ENCODE measurements at places on chromosomes 7 and 10. TPM values are rescaled to one million over a fixed set of nuclear protein-coding genes. Genes with fewer than 3 reads are reported as not detected.

GRCh38 chr7:31316876-31317275, 23.6 kb downstream of the NEUROD6 start:
- no peak for DNase-seq

DNA sequence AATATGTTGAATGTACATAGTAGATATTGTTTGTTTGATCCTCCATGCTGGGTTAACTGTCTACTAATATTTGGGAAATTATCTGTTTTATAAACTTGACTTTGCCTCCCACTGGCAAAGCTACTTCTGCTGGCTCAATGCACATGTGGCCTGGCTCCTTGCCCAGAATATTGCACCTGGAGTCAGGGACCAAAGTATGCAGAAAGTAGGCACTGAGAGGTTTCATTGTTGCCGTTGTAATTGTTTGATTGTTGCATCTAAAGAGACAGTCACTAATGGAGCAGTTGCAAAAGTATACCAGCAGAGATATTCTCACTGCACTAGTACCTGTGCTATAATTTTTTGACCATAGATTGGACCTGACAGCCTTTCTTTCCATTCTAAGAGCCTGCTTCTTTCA, 137.8 kb upstream of the CNTNAP2 start:
- DNase-seq = no peak

GRCh38 chr7:24401628-24402593, 117.9 kb downstream of the NPY start:
- DNase-seq = no peak

The PNLIPRP3 gene
- total RNA-seq = 0.14 TPM

DNA sequence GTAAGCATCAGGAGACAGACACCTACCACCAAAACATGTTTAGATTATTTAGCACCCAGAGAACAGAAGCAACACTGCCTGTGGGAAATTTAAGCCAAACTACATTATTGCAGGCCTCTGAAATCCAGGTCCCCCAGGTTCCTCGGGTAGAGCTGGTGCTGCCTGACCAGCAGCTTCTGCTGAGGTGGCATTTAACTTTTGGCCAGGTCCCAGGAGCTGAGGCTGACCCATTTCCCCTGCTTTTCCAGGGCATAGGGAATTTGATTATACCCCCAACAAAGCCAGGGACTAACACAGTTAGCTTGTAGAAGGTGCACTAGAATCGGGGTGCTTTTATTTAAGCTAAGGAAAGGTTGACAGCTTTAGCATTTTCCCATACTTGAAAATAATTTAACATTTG, 4.7 kb downstream of the LRRC4 start:
- DNase-seq = no peak

The NAT16 gene
- total RNA-seq = not detected

- DNase-seq = no peak
Measured at GRCh38 chr10:79583488-79584024, 23.3 kb upstream of the SFTPA2 start.

DNA sequence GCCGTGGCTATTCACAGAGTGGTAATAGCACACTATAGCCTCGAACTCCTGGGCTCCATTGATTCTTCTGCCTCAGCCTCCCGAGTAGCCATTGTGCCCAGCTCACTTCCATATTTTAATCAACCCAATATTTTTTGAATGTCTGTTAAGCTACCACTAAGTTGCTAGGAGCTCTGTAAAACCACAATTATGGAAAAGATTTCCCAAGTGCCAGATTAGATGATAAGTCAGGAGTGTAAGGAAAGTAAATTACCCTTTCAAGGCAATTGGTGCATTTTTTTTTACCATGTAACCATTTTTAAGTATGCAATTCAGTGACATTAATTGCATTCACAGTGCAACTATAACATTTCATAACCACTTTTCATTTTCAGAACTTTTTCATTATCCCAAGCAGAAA, 87.5 kb upstream of the GATAD1 start:
- DNase-seq = no peak

GRCh38 chr7:40175725-40176510, 41.1 kb downstream of the SUGCT start:
- no peak for DNase-seq

DNA sequence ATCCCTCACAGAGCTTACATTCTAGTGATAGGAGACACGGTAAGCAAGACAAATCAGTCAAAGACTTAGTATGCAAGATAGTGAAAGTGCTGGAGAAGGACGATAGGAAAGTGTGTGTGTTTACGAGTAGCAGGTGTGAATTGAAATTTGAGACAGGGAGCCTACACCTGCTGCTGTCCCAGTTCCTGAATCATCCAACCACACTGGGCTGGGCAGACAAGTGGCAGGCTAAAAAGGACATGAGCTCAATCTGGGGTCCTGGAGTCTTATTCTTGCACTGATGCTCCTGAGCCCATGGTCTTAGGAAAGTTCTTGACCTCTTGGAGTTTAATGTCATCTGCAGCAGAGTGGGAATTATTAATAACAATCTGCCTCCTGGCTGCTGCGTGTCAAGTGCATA, 16.2 kb downstream of the RBP3 start:
- DNase-seq = no peak

DNA sequence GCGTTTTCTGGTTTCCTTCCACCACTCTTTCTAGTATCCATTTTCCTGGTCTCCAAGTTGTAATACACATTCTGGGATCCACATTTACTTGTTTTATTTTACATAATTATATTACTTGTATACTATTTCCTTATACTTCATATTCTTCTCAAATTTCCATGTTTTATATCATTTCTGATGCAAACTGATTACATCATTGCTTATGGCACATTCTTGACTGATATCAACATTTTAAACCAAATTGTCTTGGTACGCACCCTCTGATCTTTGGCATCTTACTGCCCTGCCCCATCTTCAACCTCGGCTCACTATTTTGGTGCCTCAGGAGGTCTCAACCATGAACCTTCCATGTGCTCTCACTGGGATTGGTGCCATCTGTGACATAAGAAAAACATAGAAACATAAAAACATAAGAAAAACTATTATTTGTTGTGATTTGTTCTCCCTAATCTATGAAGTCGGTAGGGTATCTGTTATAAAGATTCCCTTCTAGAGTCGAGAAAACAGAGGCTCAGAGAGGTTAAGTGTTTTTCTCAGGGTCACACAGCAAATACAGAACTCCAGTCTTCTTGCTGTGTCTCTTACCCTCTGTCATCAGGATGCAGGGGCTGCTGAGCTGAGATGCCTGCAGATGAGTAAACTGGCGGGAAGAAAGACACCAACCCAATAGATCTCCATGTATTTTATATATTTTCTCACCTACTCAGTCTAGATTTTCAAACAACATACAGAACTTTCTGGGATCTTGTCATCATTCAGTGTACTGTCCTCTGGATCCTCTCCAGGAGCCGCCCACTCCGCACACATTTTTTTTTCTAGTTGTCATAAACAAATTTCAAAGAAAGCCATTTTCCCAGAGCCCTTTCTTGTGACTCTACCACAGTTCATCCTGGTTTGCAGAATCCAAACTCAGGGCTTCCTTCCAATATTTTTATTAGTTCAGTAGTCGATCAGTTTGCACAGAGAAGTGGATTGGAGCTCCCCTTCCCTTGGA, 79.5 kb downstream of the PARP12 start:
- DNase-seq = no peak

The LMOD2 gene
- 4.6 TPM for total RNA-seq

The NPTX2 gene
- total RNA-seq = 144 TPM

The MKX gene
- total RNA-seq = 10.1 TPM

The IGFBP3 gene
- total RNA-seq = 71.6 TPM

GRCh38 chr10:60497364-60497763, 107.7 kb upstream of the ANK3 start:
- DNase-seq = no peak

DNA sequence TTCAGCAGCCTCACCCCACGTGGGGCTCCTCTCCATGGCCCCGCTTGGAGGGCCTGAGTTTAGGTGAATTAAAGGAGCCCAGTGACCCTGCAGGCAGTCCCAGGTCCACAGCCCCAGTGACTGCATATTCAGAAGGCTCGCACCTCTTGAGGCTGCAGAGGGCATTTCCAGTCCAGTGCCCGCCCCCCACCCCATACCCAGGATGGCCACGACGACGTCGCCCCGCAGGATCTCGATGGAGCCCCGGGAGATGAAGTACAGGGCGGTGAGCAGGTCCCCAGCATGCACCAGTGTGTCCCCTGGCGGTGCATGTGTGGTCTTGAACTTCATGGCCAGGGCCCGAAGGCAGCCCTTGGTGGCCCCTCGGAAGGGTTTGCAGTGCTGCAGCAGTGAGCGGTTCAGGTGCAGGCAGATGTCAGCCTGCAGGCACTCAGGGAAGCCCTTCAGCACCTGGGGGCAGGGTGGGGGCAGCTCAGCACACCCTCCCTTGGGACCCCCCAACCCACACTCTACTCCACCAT, 28.1 kb downstream of the KCNH2 start:
- DNase-seq = no peak

The TBX20 gene
- not detected for total RNA-seq

DNA sequence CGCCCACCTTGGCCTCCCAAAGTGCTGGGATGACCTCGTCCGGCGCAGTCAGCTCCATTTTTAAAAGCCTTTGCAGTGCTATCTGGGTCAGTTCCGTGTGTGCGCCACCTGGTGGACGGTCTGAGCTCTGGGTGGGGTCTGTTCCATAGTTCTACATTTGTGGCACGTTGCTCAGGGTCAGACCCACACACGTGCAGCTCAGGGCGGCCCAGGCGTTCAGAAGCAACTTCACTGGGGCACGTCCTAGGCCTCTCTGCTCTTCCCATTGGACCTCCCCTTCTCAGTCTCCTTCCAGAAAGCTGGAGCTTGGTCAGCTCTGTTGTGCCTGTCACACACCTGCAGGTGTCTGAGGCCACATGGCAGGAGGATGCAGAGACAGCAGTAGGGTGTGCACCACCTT, 137.9 kb downstream of the DNAJB6 start:
- DNase-seq = no peak

GRCh38 chr7:156932006-156932405, 17.5 kb upstream of the NOM1 start:
- peak; percentile 27 for DNase-seq

The SLC26A5 gene
- total RNA-seq = 1.5 TPM

The ADAM12 gene
- 0.14 TPM for total RNA-seq

The PDGFA gene
- 40.4 TPM for total RNA-seq

The NOD1 gene
- total RNA-seq = 3.5 TPM

The MLLT10 gene
- 68.3 TPM for total RNA-seq

The ZNF804B gene
- total RNA-seq = not detected

GRCh38 chr7:24781106-24781505, 23.8 kb upstream of the GSDME start:
- no peak for DNase-seq

DNA sequence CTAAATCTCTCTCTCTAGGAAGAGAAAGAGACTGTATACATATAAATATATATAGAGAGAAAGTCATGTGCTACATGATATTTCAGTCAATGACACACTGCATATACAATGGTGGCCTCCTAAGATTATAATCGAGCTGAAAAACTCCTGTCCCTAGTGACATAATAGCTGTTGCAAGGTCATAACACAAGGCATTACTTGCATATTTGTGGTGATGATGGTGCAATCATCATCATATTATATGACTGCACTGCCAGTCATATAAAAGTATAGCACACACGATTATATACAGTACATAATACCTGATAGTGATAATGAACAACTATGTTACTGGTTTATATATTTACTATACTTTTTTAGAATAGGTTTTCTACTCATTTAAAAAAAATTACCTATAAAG, 316.7 kb downstream of the FGFR2 start:
- no peak for DNase-seq

The LSM5 gene
- 41.6 TPM for total RNA-seq

The SGCE gene
- total RNA-seq = 34.9 TPM

DNA sequence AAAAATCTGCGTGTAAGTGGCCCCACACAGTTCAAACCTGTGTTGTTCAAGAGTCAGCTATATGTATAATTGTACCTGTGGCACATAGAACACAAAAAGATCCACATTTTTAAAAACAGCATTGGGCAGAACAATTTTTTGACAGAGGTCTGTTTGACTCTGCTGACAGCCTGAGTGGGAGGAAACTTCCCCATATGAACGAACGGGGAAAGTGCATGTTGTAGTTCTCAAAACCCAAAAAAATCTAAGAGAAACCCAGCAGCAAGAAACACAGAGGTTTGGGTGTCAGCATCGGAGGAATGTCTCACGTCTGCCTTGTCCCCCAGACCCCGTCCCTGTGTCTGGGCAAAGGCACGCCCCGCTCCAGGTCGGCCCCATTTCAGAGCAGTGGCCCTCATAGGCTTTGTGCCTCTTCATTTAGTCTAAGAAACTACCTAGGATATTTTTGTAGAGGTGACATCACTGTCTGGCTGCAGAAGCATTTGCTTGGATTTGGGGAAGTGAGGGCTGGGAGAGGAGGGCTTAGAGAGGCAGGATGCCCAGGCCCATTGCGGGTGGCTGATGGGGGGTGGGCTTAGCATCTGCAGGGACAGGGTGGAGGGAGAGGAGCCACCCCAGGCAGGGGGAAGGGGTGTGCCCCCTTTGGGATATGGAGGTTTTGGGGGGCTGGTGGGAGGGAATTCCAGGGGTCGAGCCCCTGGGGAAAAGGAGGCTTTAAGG, 11.0 kb downstream of the CUX1 start:
- no peak for DNase-seq

DNA sequence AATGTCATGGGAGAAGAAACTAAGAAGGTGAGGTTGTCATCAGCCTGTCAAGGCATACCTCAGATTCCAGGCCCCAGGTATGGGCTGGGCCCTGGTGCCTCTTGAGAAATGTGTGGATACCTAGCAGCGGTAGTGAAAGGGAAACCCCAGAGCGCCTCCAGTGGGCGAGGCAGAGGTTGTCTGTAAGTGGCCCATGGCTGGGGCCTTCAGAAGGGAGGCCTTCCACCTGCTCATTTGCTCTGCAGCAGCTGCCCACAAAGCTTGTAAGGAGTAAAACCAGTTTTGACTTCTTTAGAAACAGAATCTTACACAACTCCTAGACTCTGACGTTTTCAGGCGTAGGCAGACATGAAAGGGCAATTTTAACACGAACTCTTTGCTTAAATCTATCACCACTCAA, 509.9 kb downstream of the PARD3 start:
- no peak for DNase-seq

- no peak for DNase-seq
Measured at GRCh38 chr10:90199513-90199912, 498.1 kb downstream of the KIF20B start.

DNA sequence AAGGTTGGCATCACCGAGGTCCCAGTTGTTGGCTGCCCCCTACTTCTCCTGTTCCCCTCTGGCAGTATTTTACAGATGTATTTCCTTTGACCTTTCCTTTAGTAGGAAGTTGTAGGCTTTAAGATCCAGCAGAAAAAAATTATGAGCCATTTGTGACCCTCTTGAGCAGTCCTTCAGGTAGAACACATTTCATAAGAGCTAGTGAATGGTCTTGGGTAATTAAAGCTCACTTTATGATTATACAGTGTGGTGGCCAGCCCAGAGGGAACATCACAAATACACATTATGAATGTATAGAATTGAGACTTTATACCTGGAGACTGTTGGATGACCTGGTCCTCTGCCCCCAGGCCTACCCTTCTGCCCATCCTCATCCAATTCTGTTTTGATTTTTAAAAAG, 57.0 kb downstream of the KAT6B start:
- no peak for DNase-seq

Data from prostate gland (tissue), 2 donors.